ENCODE measurements at places on chromosomes 7 and 10.

DNA sequence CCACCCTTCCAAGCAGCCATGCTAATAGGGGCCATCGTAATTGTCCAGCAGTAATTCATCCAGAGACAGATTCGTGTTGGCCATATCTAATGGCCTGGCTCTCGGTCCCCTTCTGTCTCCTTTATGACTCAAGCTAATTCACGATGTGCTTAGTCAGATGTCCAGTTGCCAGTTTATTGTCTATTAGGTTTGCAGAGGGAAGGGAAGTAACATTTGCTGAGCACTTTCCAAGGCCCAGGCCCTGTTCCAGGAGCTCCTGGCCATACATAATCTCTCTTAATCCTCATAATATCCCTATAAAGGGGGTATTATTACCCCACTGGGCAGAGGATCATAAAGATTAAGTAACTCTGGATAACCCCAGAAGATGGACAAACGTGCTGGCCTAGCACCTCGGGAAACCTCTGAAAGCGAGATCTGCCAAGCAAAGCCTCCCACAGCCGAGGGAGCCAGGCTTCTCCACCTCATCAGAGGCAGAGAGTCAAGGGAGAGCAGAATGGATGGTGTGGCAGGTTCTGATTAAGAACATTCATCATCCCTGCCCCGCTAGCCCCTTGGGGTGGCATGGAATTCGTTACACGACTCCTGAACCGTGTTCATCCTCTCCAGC lies 153.7 kb downstream of the PLXNA4 start:
- no peak for DNase-seq

GRCh38 chr7:157807510-157807909 lies 470.7 kb downstream of the DNAJB6 start:
- DNase-seq, result no peak

GRCh38 chr7:91408388-91409154 lies 144.3 kb downstream of the FZD1 start:
- DNase-seq, result no peak

DNA sequence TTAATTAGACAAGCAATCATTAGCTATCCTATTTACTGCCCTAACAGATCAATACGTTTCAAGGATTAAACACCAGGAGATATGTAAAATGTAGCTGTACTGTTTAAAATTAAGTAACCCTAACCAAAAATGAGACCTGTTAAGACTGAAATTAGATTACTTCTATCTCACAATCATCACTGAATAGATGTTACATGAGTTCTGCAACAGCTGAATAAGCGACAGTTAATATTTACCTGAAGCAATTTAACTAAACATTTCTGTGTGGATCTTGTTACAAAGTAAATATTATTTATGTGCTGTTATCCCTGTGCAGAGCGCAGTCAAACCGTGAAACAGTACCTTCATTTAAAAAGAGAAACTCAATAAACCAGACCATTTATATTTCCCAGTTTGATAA lies 122.5 kb downstream of the RELN start:
- DNase-seq, result no peak

GRCh38 chr10:35626971-35627507 lies 15.1 kb downstream of the FZD8 start:
- no peak for DNase-seq

- DNase-seq, result no peak
These were observed 168.8 kb upstream of the RHOBTB1 start for GRCh38 chr10:61112771-61113170.

- DNase-seq, result no peak
These were observed 55.0 kb upstream of the PRR15 start for GRCh38 chr7:29508608-29509007.

DNA sequence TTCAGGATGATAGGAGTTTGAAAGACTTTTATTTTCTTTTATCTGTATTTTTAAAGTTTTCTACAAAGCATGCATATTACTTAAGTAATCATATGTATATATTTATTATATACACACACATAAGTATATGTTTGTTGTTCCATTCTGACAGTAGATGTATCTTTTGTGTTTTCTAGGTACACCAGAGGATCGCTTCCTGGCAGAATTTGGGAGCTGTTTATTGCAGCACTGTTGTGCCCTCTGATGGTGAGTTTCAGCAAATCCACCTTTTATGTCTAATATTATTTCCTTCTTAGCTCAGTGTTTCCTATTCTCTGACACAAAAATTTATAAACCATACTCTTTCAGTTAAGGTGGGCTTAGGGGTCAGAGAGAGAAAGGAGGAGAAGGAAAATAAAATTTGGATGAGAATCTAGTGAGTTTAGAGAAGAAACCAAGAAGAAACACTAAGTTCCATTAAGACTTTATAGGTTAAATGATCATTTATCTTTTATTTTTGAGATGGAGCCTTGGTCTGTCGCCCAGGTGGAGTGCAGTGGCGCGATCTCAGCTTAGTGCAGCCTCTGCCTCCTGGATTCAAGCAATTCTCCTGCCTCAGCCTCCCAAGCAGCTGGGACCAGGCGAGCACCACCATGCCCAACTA lies 59.2 kb upstream of the OIT3 start:
- DNase-seq, result no peak

DNA sequence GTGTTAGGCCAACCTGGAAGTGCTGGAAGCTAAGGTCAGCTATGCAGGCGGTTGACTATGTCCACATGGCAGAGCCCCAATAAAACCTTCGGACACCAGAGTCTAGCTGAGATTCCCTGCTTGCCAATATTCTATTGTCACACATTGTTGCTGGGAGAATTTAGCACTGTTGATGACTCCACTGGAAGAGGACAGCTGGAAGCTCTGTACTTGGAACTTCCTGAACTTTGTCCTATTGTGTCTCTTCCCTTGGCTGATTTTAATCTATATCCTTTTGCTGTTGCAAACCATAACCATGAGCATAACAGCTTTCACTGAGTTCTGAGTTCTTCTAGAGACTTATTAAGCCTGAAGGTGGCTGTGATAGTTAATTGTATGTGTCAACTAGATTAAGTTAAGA lies 12.0 kb downstream of the XRCC2 start:
- DNase-seq, result no peak

GRCh38 chr10:33688506-33688905 lies 354.0 kb upstream of the NRP1 start:
- no peak for DNase-seq

DNA sequence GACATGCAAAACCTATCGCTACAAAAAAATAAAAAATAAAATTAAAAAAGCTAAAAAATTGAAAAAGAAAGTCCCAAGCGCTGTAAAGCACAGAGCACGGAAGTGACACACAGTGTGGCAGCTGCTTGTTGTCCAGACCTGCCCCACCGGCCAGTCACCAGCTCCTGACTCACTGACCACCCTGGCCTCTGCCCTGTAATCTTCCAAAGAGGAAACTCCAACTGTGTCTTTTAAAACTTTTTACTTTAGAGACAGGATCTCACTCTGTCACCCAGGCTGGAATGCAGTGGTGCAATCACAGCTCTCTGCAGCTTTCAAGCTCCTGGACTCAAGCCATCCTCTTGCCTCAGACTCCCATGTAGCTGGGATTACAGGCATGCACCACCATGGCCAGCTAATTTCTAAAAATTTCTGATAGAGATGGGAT lies 23.6 kb downstream of the GNA12 start:
- no peak for DNase-seq

DNA sequence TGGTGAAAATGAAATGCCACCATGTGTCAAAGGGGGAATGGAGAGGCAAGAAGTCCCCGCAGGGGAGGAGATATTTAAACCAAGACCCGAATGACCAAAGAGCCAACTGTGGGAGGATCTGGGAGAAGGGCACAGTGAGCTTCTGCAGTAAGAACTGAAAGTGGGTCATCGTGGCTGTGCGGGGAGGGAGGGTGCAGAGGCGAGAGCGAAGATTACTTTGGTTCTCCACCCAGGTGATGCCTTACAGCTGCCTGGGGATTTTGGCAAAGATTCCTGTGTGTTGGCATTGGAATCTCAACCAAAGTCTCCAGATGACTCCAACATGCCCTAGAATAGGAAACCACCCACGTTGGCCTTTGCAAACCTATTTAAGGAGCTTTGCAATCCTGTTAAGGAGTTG lies 44.2 kb upstream of the ADAM12 start:
- DNase-seq, result no peak

Measured in activated T-cell treated with anti-CD3 and anti-CD28 coated beads for 4 hours (primary cell).